ENCODE measurements at places on chromosomes 5 and 9.

GRCh38 chr5:61534481-61535267 lies 202.6 kb downstream of the ZSWIM6 start:
- DNase-seq: no peak

DNA sequence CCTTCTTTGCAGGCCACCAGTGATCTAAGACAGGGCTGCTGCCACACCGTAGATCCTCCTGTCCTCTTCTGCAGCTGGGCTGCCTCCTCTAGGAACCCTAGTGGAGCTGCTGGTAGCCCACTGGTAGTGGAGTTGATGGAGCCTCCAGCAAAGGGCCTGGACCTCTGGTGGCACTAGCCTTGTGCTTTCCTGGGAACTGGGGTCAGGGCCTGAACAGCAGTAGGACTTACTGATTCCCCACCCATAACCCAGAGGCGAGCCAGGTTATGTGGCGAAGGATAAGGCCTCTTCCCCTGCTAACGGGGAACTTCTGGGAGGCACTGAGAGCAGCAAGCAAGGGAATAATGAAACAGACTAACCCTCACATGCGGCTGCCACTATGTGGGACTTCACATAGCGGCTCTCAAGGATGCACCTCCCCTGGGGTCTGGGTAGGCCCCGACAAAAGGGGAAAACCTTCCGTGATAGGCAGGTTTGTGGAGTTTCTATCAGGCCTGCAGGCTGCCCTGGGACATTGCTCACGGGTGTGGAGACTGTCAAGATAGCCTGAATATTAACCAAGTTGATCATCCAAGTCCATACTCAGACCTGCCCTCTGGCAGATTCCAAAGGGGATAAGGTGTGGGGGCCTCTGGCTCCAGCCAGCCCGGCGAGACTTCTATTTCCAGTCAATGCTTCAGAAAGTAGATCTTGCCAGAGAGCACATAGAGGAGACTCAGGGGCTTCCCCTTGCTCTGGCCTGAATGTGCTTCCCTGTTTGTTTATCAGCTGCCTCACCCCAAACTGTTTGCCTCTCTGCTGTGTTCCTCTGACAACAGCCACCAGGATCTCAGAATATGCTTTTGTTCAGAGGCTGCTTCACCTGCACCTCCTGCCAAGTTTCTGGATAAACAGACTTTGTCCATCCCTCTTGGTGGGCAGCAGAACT lies 7.4 kb downstream of the SLC22A4 start:
- DNase-seq: no peak

DNA sequence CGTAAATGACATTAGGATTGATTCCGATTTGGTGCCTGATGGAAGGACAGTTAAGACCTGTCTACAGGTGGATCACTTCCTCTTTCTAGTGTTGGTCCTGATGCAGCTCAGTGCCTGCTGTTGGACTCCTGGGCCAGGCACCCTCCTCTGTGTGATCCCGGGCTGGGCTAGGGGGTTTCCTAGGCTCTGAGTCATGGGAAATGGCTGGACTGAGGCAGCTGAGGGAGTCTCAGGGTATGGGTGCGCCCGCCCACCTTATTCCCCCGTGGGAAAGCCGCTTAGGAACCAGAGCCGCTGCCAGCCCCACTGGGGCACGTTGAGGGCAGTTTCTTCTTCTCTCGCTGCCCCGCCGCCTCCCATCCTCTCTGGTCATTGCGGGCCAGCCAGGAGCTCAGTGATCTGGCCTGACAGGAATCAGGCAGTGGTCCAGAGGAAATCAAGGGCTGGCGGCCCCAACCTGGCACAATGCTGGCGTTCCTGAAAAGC lies 12.9 kb downstream of the TCF7 start:
- no peak for DNase-seq

- DNase-seq: no peak
These were observed 8.6 kb upstream of the ZDHHC11 start for GRCh38 chr5:859391-859790.

GRCh38 chr5:113255105-113255504 lies 179.7 kb downstream of the TSSK1B start:
- no peak for DNase-seq
